Effector CD4-positive, alpha-beta T cell (primary cell): ENCODE measurements at places on chromosomes 4 and X.
A peak's percentile ranks its signal among the peaks of the same experiment; 100 is the strongest.

- DNase-seq, result no peak
Observed at GRCh38 chr4:113083346-113083745, 33.9 kb downstream of the ANK2 start.

GRCh38 chr4:39641451-39641850 is 2.8 kb upstream of the SMIM14 start:
- DNase-seq, result no peak

DNA sequence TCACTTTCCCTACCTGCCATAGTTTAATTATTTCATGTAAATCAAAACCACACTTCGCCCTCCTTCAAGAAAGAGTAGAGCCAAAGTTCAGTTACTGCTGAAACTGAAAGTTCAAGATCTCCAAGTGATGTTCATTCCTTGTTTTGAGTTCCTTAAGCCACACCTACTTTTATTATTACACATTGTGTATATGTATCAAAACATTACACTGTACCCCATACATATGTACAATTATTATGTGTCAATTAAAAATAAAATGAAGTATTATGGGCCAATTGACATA is 892.3 kb upstream of the NDST4 start:
- no peak for DNase-seq

DNA sequence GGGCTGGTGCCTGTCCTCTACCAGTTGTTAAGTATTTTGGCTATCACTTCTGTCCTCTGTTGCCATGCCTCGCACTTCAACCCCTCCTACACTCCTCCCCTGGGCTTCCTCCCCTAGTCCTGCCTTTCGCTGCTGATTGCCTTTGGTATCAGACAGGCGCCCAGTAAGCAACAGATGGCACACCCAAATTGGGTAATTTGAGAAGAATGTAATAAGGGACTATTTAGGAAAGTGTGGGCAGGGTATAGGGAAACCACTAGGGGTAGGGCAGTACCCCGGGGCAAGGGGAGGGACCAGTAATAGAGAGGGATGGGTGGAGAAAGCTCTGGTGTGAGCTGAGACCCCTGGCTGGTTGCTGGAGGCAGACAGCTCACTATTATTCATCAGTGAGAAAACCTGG is 172.7 kb upstream of the USP9X start:
- no peak for DNase-seq

DNA sequence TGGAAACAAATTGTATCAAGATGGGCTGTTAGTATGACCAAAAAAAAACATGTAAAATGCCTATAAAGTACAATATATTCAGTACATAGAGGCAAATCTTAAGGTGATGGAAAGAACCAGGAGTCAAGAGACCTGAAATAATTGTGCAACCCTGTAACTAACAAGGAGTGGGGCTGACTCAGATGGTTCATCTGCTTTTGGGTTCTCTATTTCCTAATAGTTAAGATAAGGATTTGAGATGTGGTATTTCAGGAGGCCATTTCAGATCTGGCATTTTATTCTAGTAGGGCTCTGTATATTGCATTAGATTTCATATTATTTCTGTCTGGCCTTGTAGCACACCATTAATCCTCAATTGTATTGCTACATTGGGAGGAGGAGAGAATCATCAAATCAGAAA is 268.4 kb downstream of the HS3ST1 start:
- no peak for DNase-seq

- peak; percentile 9 for DNase-seq
Observed at GRCh38 chr4:17613761-17614415, 553 bp upstream of the MED28 start.

DNA sequence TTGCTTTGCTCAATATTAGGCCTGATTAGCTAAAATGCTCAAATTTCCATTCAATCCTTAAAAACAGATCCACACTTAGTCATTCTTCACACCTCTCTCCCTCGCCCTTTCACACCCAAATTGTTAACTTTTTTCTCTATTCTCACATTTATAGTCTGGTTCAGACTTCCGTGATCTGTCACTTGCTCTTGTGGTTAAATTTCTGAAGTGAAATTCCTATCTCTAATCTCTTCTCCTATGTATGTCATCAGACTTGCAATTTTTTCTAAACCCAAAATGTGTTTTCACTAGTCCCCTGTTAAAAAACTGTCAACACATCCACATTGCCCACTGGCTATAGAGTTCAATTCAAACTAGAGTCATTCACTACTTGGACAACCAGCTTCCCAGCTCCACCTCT is 63.2 kb downstream of the SNCA start:
- DNase-seq, result no peak

GRCh38 chr4:176920694-176921093 is 128.0 kb upstream of the VEGFC start:
- DNase-seq, result no peak

- DNase-seq, result no peak
Observed at GRCh38 chrX:77174680-77175519, 272.3 kb upstream of the FGF16 start.

GRCh38 chrX:50971395-50971794 is 60.9 kb downstream of the BMP15 start:
- DNase-seq, result no peak

GRCh38 chrX:40012868-40013265 is 84.9 kb downstream of the BCOR start:
- DNase-seq, result no peak

DNA sequence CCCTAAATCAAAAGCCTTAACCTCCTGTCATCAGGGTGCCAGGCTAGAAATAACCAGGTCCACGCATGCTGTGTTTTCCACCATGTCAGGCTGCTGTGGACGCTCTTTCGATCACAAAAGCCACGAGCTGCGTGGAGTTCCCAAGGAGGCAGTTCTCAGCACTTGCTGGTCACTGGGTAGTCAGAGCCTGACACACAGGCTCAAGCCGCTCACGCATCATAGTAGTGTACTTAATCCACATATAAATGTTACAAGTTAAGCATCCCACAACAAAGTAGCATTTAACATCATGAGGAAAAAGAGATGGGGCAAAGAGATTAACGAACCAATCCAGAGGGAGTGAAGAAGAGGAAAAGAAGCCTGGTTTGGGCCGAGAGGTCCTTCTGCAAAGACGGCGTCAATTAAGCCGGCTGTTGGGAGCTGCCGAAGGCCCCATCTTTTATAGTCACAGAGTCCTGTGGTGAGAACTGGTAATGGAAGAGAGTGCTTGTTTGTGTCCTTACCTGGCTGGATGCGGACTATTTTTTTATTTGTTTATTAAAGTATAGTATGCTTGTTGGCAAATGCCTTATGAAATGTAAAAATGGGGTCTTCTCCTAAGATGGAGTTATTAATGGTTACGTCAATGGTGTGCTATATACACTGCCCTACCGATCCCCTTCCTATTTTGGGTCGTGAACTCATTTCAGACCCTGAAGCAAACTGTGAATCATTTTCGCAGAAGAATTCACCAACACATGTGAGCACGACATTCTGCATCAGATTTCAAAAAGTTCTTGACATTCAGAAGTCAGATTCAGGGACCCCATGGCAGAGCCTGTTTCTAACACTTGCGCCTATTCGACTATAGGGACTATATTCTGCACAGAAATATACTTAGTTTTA is 675 bp downstream of the PRIMPOL start:
- no peak for DNase-seq

DNA sequence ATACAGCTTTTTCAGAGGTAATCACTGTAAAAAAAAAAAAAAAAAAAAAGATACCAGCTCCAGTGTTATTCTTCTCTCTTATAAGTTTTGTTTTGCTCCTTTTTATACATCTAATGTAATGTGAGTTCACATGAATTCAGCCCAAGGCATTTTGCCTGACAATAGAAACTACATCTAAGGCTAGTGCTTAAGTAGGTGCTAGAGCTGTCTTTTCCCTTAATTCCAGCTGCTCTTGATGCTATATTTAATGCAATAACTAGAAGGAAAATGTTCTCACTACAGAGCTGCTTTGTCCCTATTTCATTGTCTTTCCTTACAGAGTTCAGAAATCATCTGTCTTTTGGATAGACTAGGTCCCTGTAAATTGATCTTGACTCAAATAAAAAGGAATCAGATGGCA is 150.1 kb downstream of the NAA11 start:
- DNase-seq, result no peak

- DNase-seq, result no peak
Observed at GRCh38 chrX:15679246-15679645, 14.6 kb upstream of the CLTRN start.

- no peak for DNase-seq
Observed at GRCh38 chrX:27548624-27549023, 41.5 kb upstream of the DCAF8L2 start.

DNA sequence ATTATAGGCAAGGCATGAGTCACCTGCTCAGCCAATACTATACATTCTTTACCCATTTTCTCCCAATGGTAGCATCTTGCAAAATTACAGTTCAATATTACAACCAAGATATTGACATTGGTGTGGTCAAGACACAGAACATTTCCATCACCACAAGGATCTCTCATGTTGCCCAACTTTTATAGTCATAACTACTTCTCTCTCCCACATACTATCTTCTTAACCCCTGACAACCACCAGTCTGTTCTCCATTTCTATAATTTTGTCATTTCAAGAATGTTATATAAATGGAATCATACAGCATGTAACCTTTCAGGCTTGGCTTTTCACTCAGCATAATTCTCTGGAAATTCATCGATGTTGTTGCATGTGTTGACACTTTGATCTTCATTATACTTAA is 144.9 kb downstream of the ENOX2 start:
- DNase-seq, result no peak

GRCh38 chr4:18022572-18023050 is 1.1 kb upstream of the LCORL start:
- DNase-seq, result no peak

DNA sequence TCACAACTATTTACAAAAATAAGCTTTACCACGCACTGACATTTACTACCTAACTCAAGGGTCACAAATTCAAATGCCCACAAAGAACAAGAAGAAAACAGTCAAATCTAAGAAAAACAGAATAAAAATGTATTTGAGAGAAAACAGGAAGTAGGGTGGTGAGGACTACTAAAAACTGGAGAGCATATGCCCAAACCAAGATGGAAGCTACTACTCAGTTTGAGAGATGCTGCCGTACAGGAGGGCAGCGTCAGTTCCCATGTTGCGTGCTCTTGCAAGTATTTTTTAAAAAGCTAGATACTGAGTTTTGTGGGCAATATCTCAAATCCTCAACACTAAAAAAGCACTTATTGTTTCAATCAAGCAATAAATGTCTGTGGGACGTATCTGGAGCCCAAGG is 16.2 kb downstream of the HNRNPD start:
- DNase-seq, result no peak

GRCh38 chr4:138602664-138603063 is 360.5 kb upstream of the SLC7A11 start:
- DNase-seq, result no peak

- no peak for DNase-seq
Observed at GRCh38 chr4:6962211-6963041, 52.8 kb downstream of the TBC1D14 start.

- no peak for DNase-seq
Observed at GRCh38 chrX:101682723-101683122, 23.1 kb upstream of the ARMCX2 start.

DNA sequence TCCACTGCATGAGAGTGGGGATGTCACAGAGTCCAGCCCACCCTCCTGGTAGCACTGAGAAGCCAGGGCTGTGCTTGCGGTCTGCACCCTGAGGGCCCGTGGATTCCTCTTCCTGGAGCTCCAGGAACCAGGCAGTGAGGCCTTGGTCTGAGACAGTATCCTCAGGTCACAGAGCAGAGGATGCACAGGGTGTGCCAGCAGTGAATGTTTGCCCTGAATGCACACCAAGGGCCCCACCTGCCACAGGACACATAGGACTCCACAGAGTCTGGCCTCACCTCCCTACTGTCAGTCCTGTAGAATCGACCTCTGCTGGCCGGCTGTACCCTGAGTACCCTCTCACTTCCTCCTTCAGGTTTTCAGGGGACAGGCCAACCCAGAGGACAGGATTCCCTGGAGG is 2.7 kb downstream of the MAGEA1 start:
- DNase-seq, result no peak

DNA sequence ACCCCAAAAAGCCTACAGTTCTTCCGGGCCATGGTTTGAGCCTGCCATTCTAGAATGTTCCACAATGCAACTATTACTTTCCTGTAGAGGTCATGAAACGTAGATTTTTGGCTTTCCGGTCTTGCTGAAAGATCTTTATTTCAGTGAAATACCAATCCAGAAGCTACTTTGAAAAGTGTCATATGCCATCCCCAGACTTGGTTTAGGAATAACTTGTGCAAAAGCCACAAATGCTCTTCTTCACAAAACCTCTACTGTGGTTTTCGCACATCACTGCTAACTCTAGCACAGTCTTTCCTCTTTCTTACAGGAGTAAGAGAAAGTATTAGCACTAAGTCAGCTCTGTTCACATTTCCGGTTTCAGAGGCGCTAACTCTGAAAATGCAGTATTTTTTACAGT is 12.7 kb upstream of the CD40LG start:
- DNase-seq, result no peak

DNA sequence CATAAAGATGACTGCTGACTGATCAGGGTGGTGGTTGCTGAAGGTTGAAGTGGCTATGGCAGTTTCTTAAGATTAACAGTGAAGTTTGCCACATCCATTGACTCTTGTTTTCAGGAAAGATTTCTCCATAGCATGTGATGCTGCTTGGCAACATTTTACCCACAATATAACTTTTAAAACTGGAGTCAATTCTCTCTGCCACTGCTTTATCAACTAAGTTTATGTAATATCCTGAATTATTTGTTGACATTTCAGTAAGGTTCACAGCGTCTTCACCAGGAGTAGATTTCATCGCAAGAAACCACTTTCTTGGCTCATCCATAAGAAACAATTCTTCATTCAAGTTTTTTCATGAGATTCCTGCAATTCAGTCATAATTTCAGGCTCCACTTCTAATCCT is 166.5 kb upstream of the SPRY1 start:
- no peak for DNase-seq

DNA sequence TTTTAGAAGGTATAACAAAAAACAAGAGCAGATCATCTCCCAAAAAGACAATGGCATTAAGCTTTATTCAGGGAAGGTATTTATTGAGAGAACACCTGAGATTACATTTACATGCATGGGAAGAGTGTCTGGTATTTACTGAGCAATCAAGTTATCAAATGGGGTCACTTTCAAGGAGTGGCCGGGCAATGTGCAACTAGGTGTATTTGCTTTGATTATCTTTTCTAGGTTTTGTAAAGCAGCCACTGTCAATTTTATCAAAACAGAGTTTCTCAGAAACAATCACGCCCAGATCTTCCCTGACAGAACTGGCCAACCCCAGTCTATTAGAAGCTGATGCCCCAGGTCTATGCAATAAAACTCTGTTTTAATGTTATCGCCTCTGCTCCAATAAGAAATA is 169.5 kb downstream of the GLRA2 start:
- no peak for DNase-seq

DNA sequence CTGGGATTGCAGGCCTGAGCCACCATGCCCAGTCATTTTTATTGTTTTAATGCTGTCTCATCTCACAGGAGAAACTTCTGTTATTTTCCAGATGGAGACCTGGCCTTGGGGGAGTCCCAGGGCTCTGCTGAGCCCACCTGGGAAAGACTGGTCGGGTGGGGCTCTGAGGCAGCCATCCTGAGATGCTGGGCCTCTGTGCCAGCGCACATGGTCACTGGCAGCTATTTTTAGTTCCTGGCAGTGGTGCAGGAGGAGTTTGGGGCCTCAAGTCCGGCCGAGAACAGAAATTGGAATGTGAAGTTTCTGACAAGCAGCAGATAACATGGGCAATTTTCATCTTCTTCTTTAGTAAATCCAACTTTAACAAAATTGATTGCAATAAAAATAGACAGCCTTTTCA is 44.5 kb downstream of the SORCS2 start:
- DNase-seq, result no peak
